ENCODE measurements at places on chromosomes 2 and 18.

DNA sequence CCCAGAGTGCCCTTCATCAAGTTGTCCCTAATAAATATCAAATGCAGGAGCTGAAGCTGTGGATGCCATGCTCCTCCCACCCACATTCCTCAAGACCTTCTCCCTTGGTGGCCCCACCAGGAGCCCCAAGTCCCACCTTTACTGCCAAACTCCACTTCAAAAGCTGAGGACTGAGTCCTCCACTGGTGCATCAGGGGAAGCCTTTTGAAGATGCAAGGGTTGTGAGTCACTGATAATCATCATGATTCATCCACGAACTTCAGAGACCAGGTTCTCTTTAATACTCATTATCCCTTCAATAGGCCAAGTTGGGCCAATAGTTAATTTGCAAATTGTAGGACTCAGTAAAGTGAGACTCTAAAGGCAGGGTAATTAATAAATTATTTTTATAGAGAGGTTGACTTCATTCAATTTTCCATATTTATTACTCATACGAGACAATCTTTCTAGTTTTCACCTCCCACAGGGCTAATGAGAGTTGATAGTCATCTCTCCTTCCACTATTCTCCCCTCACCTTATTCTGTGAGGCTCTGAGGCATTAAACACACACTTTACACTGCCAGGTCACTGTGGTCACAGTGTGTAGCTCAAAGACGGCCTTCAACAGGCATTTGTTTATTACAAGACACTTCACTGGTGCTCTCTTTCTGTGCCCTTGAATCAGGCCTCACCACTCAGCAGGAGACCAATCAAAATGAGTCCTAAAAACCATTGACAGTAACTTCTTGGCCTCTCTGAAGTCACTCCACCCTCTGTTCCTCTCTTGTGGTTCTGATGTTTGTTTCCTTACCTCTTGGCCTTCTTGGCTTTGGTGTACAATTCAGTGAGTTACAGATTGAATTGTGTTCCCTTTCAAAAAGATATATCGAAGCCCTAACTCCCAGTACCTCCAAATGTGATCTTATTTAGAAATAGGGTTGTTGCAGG, 99.9 kb downstream of the TRIB2 start:
- DNase-seq: no peak

DNA sequence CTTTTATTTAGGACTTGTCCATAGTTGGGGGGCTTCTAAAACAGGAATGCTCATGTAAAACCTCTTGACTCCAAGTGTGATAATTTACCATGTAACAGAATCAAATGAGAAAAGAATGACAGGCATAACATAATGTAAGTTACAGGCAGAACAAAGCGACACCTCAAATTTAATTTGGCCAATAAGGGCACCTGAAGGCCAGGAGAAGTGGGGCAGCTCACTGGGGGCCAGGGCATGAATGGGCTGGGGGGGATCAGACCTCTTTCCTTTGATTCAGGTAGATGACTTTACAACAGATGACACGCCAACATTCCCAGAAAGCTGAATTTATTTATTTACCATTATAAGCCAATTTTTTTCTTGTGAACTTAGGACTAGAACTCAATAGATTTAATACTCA, 14.5 kb downstream of the MOCOS start:
- no peak for DNase-seq

DNA sequence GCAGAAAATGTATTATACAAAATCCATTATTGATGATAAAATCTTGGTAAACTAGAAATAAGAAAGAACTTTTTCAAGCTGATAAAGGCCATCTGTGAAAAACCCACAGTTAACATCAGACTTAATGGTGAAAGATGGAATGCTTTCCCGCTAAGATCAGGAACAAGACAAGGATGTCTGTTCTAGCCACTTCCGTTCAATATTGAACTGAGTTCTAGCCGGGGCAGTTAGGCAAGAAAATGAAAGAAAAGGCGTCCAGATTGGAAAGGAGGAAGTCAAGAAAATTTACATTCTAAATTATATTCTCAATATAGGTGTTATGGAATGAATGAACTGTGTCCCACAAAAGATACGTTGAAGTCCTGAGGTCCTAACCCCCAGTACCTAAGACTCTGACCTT, 39.1 kb upstream of the DTNB start:
- no peak for DNase-seq

DNA sequence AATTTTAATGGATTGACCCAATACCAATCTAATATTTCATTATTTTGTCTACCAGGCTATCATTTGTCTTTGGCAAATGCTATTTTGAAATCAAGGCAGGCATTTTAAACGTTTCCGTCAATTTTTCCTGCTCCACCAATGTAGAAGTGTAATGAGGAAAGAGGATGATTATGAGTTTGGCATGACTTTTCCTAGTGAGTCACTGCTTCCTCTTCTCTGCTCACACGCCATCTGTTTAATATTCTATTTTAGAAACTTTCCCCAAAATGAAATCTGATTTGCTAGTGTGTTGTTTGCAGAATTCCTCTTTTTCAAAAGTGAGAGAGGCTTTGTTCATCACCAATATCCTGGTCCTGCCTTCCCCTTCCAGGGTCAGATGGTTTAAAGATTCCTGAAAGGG, 42.5 kb upstream of the PID1 start:
- no peak for DNase-seq

GRCh38 chr2:29921560-29921915, at the start of gene ALK:
TSS of gene ALK (minus strand) at chr2:29921586. CDS start at chr2:29920659, 927 bp downstream.
- peak; percentile 36 for DNase-seq

DNA sequence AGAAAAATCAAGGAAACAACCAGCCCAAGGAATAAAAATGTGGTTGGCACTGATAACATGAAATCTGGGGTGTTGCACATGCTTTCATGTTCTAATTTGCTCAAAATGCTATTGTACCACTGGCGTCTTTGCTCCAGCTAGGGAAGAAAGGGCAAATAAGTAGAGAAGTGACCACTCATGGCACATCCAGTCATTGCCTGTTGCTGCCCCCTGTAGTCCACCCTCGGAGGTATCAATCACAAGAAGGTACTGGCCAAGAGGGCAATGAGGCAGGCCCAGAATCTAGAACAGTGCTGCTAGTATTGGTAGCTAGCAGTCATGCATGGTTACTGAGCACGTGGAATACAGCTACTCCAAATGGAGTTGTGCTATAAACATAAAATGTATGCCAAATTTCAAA, 213.4 kb downstream of the CDCA7 start:
- no peak for DNase-seq

GRCh38 chr18:57921708-57922107, 118.6 kb upstream of the ATP8B1 start:
- DNase-seq: no peak

DNA sequence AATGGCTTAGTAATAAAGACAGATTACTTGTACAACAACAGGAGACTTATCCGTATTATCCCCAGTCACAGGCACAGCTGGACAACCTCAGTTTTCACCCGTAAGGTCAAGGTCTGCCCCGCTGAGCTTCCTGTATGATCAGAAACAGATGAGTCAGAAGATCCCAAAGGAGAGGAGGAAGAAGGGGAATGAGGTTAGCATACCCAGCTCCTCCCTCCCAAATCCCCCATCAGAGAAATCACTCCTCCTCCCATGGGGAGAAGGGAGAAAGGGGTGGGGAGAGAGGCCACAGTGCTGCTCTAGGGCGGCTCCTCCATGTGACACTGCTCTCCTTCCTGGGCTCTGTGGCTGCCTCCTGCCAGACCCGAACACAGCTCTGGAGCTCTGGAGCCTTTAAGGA, 53.8 kb upstream of the SPTBN1 start:
- DNase-seq: no peak

- no peak for DNase-seq
Observed at GRCh38 chr2:31232586-31232985, 1.4 kb upstream of the EHD3 start.

DNA sequence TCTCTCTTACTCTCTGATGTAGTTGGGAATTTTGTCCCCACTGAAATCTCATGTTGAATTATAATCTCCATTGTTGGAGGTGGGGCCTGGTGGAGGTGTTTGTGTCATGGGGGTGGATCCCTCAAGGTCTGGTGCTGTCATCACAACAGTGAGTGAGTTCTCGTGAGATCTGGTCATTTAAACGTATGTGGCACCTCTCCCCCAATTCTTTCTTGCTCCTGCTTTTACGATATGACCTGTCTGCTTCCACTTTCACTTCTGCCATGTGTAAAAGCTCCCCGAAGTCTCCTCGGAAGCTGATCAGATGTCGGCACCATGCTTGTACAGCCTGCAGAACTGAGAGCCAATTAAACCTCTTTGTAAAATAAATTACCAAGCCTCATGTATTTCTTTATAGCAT, 337.8 kb upstream of the CDH2 start:
- no peak for DNase-seq

DNA sequence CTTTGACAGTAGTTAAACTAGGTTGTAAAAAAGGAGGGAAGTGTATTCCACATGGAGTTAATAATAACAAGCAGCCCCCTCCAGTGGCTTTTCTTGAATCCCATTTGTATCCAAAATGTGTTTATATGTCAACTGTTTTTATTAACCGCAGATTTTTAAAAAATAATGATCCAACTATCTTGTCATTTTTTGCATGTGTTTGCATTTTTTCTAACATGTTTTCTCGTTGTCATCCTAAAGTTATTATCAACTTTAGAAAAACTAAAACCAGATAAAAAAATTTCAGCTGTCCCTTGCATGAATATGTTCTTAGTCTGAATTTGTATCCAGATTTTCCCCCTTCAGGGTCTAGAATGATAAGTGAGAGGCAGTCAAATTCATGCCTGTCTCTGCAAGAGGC, 1063.3 kb downstream of the BCL11A start:
- no peak for DNase-seq

DNA sequence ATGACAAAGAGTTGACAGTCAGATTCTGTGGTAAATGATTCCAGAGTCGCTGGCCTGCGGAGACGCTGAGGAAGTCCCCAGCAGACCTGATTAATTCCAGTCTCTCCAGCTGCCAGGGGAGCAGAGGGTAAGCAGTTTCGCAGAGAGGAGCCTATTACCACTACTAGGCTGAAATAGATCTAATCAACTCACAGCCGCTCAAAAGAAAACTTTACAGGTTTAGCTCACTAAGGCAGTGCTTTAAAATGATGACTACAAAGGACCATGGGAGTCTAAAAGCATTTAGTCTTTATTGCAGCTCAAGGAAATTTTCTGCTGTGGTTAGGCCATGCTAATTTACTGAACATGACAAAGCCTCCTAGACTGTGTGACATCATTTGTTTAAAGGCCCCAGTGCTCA, 445.6 kb upstream of the POU3F3 start:
- no peak for DNase-seq

DNA sequence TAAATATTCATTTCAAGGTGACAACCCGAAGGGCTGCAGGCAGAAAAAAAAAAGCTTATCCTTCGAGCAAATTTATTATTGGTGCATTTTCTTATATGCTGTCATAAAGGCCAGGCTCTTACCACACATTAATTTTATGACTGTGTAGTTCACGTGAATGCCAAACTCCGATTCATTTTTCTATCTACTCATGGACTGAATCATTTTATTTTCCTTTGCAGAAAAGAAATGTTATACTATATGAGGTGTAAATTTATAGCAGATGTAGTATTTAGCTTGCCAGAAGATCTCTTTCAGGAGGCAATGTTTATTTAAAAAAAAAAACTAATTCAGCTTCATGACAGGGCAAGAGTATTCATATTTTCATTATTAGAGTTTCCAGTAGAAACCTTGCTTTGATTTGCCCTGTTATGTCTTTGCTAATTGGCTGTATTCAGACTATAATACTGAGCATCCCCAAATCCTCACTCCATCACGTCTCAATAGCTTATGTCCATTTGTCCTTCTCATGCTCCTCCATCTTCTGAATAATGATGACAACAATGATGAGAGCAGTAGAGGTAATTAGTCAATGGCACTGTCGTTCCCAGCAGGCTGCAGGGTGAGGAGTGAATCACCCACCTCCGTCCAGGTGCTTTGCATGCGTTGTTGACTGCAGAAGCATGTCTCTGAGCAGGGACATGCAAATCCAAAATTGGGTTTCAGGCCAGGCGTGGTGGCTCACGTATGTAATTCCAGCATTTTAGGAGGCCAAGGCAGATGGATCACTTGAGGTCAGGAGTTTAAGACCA, 101.1 kb upstream of the RAB12 start:
- DNase-seq: no peak

Measured in KG1 (cell line).